ENCODE measurements at places on chromosomes 4 and X.

DNA sequence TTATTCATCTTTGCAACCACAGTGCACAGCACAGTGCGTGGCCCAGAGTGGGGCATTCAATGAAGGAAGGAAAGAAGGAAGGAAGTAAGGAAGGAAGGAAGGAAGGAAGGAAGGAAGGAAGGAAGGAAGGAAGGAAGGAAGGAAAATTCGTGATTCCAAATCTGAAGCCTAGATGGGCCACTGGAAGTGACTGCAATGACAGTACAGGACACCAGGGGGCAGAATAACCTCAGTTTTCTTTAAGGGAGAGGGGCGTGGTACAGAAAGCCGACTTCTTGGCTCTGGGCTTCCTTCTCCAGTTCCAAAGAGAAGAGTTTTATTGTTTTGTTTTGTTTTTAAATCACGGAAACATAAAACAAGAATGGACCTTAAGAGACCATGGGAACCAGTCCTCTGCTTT, 47.8 kb downstream of the APLN start:
- DNase-seq: no peak

GRCh38 chr4:153420361-153420760, 45.8 kb upstream of the TMEM131L start:
- no peak for DNase-seq

DNA sequence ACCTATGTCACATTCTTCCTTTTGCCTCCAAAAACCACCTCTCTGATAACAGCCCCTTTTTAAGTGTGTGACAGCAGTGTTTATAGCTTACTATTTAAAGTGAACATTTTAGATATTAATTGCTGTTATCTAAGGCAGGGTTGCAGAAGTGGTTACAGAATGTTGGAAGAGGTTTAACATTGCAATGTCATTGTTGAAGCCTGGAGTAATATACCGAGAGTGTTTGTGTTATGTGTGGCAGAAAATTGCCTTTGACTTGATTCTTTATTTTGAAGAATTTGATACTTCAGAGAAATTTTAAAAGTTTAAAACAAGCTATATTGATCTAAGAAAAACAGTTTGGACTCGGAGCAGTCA, 37.1 kb downstream of the SMARCAD1 start:
- DNase-seq: no peak

- no peak for DNase-seq
Measured at GRCh38 chr4:1544861-1545281, 138.6 kb upstream of the NKX1-1 start.

- DNase-seq: no peak
Measured at GRCh38 chr4:76989391-76990061, 40.0 kb downstream of the SEPTIN11 start.

GRCh38 chr4:160370046-160370445, 1267.2 kb downstream of the RAPGEF2 start:
- no peak for DNase-seq

GRCh38 chrX:119190831-119191230, 45.3 kb upstream of the PGRMC1 start:
- no peak for DNase-seq

DNA sequence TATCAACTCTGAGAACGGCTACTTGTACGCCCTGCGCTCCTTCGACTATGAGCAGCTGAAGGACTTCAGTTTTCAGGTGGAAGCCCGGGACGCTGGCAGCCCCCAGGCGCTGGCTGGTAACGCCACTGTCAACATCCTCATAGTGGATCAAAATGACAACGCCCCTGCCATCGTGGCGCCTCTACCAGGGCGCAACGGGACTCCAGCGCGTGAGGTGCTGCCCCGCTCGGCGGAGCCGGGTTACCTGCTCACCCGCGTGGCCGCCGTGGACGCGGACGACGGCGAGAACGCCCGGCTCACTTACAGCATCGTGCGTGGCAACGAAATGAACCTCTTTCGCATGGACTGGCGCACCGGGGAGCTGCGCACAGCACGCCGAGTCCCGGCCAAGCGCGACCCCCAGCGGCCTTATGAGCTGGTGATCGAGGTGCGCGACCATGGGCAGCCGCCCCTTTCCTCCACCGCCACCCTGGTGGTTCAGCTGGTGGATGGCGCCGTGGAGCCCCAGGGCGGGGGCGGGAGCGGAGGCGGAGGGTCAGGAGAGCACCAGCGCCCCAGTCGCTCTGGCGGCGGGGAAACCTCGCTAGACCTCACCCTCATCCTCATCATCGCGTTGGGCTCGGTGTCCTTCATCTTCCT, 2.7 kb downstream of the PCDH10 start:
- DNase-seq: no peak

DNA sequence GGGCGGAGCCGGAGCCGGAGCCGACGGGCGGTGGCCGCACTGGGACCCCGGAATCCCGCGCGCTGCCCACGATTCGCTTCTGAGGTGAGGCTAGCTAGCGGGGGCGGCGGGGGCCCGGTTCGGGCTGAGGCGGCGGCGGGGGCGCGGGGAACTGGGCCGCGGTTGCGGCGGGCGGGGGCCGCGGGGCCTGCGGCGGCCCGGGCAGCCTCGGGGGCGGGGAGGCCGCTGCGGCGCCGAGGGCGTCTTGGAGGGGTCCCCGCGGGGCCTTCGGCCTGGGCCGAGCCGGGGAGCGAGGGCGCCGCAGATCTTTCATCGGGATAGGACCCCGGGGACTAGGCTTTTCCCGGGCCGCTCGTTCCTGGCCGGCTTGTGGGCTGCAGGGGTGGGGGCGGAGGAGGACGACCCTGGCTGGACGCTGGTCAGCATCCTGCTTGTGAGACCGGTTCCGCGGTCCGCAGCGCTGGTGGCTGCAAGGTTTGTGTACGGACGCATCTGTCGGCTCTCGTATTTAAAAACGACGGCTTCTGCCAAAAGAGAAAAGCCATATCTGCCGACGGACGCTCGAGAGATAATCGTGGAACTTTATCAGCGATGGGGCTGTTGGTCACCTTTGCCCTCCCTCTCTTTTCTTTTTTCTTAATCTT, 419 bp downstream of the ADD1 start:
- no peak for DNase-seq

DNA sequence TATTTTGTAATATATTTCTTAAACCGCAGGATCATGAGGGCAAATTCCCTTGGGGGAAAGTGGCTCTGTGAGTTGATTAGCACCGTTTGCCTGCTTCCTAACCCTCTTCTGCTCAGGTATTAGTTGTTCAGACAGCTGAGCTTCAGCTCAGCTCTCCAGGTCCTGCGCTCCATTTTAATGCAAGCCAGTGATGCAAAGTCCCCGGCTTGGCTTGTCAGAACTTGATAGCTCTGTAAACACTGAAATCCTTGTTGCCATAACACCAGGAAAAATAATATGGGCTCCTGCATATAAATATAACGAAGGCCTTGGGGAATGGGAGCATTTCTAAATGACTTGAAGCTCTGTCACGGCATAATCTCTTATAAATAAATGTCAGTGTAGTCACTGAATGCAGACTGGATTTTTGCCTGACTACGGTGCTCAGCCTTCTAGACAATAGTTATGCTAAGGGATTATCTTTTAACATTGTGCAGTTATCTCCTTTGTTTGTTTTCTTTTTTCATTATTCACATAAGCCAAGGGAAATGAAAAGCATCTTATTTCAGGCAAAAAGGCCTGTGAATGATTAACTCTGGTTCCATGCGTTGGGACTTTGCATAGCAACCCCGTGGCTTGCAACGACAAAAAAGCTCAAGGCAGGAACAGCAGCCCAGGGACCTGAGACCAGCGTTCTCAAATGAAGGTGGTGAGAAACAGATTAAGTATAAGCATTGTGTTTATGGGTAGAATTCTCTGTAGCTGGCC, 253.2 kb downstream of the SPRY1 start:
- no peak for DNase-seq

DNA sequence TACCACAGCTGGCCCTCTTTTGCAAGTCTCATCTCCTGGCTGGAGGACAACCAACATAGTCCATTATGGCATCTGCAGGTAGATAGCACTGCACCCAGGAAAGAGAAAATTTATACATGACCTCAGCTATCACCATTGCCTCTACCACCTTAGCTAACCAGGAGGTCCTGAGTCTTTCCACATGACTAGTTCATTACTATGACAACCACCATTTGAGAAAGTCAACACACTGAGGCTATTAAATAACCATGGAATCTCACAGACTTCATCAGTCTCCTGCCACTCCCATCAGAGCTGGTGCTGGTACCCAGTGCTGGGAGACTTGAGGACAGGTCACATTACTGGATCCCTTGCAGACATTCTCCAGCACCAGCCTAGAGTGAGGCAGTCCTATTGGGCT, 285.9 kb downstream of the GBA3 start:
- no peak for DNase-seq

- DNase-seq: no peak
Measured at GRCh38 chr4:157521906-157522305, 301.4 kb downstream of the GRIA2 start.

GRCh38 chrX:94288325-94288724, 614.3 kb downstream of the FAM133A start:
- DNase-seq: no peak

GRCh38 chr4:8117278-8117682, 41.3 kb downstream of the ABLIM2 start:
- peak; percentile 7 for DNase-seq

DNA sequence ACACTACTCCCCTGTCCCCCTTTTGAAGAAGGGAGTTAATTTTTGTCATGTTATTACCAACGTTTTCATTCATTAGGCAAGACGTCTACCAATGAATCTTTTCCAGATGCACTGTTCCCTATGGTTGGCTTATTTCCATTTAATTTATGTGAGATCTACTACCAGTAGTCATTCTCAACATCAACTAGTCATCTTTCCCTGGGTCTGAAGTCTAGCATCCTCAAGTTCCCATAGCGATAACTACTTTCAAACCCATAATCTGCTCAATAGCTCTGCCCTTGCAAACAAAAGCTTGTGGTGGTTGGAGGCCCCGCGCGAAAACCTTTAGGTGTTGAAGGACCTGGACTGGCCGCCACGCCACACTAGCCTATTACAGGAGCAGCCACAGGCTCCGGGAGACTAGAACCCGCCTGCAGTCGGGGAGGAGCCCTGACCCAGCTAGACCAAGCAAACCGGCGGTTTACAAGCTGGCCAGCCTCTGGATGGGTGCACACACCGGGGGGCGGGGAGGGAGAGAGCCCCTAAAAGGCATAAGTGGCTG, 746 bp downstream of the PPAT start:
- no peak for DNase-seq

- no peak for DNase-seq
Measured at GRCh38 chrX:78029663-78030062, 60.2 kb upstream of the PGAM4 start.

DNA sequence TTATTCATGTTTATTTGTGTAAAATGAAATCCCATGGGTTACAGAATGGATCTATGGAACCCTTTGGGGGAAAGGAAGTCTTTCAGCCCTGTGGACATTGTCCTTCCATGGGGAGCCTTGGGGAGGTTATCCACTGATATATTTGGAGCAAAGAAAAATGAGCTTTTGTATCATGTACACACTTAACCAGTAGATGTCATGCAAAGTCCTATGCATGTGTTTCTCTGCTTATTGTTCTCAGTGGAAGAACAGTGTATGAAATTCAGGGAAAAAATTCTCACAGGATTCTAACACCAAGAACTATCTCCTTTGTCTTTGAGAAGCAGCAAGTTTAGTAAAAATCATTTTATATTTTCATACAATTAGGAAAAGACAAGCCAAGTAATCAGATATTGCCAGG, 105.3 kb downstream of the DTHD1 start:
- DNase-seq: no peak

DNA sequence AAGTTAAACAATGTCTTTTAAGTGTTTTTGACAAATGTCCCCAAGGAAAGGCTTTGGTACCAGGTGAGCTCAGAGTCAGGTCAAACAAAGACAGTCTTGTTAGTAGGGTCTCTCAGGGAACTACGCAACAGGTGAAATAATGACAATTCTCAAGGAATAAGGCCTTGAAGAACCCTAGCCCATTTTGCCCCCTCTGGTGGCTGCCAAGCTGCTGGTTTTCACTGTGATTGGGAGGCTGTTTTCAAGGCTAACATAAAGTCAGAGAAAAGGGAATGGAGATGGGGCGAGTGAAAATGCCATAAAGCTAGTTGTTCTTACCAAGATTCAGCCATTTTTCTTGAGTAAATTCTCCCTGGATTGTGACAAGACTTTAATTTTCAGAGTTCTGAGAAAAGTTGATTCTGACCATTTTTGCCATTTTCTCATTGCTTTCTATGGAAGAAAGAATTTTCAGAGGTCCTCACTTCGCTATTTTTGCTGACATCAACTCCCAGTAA, 58.7 kb downstream of the RWDD4 start:
- no peak for DNase-seq

- no peak for DNase-seq
Measured at GRCh38 chr4:136307765-136308164, 1224.5 kb downstream of the PCDH18 start.
